ENCODE measurements at places on chromosomes 5 and 9.

DNA sequence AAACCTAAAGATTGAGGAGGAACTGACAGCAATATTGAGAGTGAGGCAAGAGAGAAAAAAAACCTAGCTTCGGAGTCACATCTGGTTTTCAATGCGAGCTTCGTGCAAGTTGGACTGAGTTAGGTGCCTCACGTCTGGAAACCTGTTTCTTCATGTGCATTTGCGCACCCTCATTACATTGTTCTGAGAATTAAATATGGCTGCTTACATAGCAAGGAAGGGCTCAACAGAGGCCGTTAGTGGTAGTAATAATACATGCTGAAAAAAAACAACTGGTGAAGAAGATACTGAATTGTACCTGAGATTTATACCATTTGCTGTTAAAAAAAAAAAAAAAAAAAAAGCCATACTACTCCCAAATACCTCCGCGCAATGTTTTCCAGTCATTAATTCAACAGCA is 18.6 kb downstream of the DNAJA1 start:
- DNase-seq, result no peak

DNA sequence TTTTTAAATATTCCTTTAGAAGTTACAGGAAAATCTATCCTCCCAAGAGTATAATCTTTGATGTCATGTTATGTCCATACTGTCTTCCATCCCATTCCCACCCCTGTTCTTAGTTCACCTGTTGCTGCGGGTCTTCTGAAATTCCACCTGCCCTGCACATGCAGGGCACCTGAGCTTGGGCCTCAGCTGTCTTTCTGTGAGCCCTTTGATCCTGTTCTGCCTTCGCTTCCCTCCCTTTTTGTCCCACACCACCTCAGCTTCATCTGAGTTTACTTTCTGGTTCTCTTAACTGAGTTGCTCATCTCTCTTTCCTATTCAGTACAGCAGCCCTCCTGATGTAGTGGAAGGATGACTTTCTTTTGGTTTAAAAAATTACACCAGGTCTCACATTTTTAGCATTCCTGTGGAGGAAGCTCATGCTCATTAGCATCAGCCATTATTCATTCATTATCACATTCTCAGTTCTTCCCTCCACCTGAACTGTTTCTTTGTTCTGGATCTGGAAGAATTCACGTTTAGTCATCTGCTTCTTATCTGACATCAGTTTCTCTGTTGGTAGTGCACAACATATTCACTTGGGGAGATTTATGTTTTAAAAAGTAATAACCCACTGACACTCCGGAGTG is 211.0 kb downstream of the ADCY2 start:
- DNase-seq, result no peak

- no peak for DNase-seq
Measured at GRCh38 chr9:108258640-108259039, 597.1 kb downstream of the ACTL7B start.

DNA sequence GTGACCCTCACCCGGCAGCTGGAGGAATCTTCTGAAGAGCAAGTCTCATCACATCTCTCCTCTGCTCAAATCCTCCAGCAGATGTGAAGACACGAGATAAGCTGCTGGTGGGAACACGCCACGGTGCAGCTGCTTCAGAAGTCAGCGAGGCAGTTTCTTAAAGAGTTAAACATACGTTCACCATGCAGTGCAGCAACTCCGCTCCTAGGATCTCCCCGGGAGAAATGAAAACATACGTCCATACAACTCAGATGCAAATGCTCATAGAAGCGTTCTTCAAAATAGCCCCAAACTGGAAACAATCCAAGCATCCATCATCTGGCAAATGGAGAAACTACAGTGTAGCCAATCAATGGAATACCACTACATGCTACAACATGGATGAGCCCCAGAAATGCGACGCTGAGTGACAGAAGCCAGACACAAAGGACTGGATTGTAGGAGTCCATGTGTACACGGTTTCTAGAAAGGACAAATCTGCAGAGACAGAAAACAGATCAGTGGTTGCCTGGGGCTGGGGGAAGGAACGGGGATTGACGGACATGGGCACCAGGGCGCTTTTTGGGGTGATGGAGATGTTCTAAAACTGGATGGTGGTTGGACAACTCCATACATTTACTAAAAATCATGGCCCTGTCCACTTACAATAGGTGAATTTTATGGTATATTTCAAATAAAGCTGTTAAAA is 150.6 kb downstream of the COL23A1 start:
- no peak for DNase-seq

DNA sequence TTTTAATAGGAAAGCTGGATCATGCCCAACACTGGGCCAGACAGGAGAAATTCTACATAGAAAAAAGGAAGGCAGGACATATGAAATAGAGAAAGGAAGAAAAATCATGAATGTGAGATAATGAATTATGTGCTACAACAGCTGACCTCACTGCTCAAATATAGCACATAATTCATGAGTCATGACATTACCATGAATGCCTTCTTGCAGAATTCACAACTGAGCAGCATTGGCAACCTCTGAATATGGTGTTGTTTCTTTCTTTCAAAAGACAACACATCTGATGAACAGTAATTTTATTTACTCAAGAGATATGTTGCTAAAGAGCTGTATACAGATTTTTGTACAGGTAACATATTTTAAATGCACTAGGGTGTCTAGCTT is 34.4 kb downstream of the APBA1 start:
- no peak for DNase-seq
